ENCODE measurements at places on chromosomes 7 and 10.

- DNase-seq, result no peak
Measured at GRCh38 chr7:1176891-1177373, 16.9 kb upstream of the ZFAND2A start.

DNA sequence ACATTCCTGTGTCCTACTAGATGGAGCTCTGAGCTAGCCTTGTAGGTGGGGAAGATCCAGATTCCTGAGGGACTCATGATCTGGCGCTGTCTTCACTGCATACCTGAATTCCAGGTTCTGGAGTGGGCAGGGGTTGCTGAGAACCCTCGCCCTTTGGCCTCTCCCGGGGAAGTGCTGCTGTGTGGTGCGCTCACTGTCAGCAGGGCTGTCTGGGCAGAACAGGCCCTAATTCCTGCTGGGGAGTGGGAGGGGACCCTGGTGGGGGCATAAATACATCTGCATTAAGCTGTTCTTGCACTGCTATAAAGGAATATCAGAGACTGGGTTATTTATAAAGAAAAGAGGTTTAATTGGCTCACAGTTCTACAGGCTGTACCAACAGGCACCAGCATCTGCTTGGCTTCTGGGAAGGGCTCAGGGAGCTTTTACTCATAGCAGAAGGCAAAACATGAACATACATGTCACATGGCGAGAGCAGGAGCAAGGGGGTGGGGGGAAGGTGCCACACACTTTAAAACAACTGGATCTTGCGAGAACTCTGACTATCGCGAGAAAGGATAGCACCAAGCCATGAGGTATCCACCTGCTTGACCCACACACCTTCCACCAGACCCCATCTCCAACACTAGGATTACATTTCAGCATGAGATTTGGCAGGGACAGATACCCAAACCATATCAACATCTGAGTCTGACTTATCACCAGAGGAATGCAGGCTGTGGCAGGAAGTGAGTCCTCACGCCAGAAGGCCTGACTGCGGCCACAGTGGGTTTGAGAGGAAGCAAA lies 115.0 kb downstream of the ADCY1 start:
- DNase-seq, result peak; percentile 56

DNA sequence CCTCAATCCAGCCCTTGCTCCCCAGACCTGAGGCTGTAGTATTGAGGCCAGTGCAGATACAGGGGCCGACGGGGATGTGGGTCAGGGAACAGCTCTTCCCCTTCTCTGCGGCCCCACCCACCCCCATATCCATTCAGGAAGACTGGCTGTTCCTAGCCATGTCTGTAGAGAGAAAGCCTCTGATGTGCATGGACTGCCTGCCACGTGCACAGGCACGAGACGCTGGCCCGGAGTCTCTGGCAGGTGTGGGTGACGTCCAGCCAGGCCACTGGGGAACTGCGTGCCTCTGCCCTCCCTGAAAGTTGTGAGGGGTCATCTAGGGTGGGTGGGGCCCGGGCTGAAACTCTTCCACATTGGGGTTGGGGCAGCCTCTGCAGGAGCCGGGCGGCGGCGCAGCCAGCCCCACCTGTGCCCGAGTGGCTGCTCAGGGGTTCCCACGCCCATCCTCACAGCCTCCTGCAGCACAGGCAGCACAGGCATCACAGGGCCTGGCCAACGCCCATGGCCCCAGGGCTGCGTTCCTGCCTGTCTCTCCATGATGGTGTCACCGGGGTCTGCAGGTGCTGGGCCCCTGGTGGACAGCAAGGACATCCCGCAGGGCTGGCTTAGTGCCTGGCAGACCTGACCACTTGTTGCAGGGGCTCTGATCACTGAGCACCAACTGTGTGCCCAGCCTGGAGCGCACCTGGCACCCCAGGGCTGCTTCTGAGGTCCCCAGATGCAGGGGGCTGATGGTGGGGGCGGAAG lies 27.5 kb downstream of the MICALL2 start:
- no peak for DNase-seq

- no peak for DNase-seq
Measured at GRCh38 chr7:55053651-55054571, 35.1 kb downstream of the EGFR start.

DNA sequence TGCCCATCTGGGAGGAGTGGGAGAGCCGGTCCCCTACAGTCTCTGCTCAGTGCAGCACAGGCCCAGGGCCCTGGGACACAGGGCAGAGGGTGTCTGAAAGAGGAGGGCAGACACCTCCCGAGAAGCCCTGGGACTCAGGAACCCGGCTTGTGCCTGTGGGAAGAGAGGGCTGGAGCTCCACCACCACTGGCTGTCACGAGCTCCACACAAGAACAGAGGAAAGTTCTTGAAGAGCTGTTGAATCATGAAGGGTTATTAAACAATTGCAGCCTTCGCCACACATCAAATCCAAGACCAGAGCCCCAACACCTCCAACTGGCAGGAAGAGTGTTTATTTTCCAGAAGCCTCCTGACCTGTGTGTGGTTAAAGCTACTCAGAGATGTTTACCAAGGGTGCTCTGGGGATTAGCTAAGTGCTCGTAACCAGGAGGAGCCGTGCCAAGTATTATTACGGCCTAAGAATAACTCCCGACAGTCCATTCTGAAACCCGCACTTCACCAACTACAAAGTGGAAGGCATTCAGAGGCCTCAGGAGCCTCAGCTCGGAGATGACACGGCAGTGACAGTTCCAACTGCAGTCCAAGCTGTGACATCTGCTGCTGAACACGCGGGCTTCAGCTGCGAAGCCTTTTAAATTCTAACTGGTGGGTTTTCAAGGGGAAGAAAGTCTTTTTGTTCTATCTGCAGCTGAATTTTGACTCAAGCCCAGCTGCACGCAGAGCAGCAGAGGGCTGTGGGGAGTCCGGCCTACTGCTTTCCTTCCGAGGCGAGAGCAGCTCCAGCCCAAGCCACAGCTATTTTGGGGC lies 75.1 kb downstream of the MAD1L1 start:
- DNase-seq, result peak; percentile 80

DNA sequence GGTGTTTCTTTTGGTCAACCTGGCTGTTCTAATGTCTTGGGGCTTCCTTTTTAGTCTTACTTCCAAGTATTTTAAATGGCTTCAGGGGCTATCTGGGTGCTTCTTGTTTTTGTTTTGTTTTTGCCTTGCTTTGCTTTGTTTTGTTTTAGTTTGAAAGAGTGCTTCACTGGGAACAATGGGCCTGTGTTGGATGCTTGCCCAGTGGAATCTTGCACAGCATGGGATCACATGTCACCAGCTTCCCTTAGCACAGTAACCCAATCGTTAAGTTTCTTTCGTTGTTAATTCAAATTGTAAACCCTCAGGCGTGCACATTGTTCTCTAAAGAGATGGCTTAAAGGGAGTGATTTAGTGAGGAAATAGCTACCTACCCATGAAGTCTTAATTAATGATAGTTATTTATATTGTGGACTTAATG lies 8.9 kb downstream of the COL17A1 start:
- DNase-seq, result no peak

- DNase-seq, result no peak
Measured at GRCh38 chr7:142379201-142379885, 121.5 kb upstream of the PRSS58 start.

GRCh38 chr10:76721891-76722505 lies 915.6 kb downstream of the KCNMA1 start:
- no peak for DNase-seq

GRCh38 chr10:121772884-121773283 lies 154.9 kb downstream of the ATE1 start:
- no peak for DNase-seq

DNA sequence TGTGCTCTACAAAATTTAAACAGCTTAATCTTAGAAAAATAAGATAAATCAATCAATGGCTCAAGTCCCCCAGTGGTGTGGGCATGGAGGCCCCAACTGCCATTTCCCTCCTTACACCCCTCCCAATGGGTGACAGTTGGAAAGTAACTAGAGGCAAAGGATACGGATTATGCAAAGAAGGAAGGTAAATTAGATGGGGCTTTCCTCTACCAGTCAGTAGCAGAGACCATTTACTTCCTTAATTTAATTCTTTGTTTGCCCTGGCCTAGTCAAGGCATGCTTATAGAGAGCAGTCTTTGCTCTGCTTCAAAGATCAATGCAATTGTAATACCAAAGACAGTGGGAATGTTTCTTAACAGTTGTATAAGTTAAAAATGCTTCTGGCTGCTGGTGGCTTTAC lies 63.3 kb upstream of the PAPSS2 start:
- no peak for DNase-seq

GRCh38 chr10:94214481-94214893 lies 148.3 kb downstream of the NOC3L start:
- DNase-seq, result no peak

DNA sequence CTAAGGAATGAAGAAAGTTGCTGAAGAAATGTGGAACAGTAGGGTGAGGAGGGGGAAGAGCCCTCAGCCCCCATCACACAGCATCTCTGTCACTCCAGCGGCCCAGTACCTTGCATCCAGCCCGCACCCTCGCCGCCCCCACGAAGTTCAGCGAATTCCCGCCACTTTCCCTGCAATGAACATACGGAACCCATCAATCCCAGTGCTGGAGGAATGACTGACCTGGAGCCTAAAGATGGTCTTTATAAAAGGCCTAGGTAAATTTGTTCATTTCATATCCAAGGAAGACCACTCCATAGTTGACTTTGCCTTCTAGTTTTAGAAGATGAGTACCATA lies 779 bp upstream of the KIF5B start:
- no peak for DNase-seq

GRCh38 chr10:116899626-116900025 lies 50.3 kb downstream of the ENO4 start:
- DNase-seq, result no peak

DNA sequence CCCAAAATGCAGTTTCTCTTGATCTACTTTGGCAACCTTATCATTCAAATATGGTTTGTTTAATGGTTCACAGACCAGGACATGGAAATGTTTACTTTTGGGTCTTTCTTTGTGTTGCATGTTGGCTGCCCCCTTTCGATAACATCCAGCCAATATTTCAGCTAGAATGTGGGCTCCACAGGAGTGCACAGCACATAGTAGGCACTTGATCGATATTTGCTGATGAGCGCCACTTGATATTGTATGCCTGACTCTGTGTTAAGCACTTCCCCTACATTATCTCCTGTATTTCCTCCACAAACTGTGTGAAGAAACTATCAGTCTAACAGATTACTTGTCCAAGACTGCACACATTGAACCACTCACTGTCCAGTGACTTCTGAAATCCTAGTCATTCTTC lies 60.2 kb downstream of the SMURF1 start:
- DNase-seq, result no peak

DNA sequence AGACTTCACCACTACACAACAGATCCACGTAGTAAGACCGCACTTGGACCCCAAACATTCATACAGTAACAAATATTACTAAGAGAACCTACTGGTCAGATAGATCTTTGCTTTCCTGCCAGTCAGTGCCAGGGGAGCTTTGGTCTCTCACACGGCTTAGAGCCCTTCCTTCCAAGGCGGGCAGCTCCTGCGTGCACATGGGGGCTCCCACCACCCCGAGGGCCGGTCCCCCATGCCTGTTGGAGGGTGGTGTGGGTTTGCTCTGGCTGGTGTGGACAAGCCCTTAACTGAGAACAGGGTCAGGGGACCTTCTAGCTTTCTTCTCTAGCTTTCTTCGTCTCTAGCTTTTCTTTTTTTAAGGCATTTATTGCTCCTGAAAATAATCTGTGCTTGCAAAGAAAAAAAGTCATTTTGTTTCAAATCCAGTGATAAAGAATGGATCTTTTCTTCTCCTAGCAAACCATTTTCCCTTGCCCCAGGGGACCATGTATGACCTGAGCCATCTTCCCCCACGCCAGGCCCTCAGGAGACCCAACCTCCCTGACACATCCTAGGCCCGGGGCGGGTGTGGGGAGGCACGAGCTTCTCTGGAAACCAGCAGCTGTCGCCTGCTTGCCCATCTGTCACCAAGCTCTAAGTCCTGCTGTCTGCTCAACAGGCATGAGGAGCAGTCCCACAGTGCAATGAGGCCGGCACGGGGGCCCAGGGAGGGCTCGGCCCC lies 591.1 kb downstream of the PTPRN2 start:
- no peak for DNase-seq

DNA sequence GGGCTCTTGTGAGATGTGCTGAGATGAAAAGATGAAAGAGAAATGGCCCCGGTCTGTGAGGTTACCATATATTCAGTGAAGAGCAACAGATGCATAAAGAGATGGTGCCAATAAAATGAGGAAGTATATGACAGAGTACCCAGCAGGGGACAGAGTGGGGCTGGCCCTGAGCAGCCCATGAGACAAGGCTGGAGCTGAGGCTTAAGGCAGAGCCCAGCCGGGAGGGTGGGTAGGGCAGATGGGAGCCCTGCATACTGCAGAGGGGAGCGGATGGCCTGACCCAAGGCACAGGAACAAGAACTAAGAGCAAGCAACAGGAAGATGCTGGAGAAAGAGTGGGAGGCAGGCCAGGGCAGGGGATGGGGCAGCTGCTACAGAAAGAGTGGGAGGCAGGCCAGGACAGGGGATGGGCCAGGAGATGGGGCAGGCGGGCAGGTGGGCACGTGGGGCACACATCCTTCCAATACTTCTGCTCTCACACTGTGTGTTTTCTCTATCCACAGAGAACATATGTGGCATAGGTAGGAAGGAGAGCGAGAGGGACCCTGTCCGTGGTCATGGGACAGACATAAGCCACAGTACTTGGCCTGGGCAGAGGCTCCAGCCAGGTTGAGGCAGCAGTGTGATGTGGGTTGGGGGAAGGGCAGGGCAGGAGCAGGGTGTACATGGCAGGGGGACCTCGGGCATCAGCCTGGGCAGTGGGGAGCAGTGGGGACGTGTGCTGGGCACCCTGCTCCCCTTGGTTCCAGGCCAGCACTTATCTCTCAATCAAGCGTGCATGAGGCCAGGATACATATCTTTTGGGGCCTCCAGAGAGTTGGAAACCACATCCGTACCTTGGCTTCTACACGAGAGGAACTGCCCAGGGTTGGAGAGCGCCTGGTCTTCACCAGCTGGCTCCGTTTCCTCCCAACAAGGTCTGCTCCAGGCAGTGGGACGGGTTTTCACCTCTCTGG lies 91.6 kb upstream of the IKZF1 start:
- DNase-seq, result no peak

GRCh38 chr7:153835712-153836265 lies 216.4 kb upstream of the DPP6 start:
- DNase-seq, result no peak
